ENCODE measurements at places on chromosomes 1 and 21.

- DNase-seq = no peak
Observed at GRCh38 chr1:214108097-214108446, 120.3 kb downstream of the PROX1 start.

DNA sequence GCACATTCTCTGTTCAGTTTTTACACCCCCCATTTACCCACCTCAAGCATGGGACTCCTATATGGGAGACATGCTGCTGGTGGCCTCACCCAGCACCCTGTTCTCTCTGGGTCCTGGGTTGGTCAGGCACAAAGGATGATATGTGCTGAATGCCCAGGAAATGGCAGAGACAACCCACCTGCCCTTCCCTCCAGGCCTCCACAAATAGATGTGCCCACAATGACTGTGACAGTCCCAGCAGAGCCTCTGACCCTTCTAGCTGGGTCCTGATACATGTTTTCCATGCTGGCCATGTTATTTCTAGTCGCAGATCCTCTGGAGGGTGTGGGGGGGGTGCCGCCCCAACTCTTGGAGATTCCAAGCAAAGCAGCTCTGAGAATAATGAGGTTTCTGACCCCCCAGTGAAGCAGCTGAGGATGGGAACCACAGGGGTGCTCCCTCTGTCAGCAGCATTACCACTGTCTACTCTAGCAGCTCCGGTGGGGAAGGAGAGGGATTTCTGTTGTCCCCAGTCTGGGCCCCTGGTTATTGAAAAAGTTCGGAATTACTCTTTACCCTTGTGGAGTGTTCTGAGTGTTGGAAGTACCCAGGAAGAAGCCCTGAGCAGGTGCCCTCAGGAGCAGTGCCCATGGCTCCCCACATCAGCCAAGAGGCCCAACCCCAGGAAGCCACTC is 1.2 kb upstream of the CCDC28B start:
- no peak for DNase-seq

GRCh38 chr1:40796939-40797667 is 13.5 kb downstream of the KCNQ4 start:
- no peak for DNase-seq

DNA sequence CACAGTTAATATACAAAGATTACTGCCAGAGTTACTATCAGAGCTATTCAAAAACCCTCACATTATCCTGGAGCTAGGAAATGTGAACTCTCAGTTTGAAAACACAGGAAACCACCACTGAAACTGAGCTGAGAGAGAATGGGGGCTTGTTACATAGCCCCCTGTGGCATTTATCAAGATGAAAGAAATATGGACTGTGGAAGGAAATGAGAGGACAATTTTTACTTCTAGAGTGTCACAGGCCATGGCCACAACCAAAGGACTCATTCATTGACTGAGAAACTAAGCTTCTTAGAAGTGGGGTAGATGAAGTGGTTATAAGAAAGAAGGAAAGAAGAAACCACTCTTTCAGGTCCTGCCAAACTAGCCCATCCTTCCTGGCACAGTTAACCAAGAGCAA is 25.3 kb downstream of the DSTYK start:
- no peak for DNase-seq

DNA sequence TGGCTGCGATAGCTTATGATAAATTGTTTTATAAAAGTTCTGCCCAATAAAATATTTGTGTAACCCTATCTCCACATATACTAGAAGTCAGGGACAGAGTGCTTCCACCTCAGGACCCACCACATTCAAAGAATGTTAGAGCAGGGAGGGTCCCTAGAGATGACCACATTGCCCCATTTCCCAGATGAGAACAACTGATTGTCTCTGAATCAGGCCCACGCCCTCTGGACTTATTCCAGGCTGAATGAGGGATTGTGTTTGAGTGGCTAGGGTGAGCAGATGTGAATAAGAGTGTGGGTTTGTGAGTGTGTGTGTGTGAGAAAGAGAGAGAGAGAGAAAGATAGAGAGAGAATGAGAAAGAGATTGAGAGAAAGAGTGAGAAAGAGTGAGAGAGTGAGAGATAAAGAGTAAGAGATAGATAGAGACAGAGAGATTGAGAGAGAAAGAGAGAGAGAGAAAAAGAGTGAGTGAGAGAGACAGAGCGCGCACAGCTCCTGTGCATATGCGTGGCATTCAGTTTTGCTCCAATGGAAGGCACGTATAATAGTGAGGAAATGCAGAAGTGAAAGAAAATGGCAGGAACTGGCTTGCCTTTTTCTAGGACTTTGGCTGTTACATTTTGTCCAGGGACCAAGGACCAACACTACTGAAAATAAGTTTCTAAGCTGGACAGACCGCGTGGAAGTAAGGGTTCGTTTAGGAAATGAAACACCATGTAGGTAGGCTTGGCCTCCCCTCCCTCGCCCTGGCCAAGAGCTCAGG is 94.1 kb downstream of the ABCA4 start:
- DNase-seq = no peak

GRCh38 chr1:231059566-231060193 is 19.6 kb upstream of the FAM89A start:
- DNase-seq = no peak

DNA sequence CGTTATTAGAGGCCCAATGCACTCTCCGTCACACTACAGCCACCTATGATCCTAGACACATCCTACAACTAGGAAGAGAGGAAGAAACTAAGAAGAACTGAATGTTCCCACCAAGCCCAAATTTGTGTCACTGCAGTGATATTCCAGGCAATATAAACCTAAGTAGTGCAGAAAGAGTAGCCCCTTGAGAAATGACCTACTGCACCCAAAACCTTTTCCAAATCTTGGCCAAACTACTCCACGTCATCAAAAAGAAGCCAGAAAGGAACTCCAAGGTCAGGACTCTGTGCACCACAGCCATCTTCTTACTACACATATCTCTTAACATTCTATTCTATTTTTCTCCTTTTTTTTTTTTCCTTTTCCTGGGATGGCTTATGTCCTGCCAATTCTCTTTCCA is 60.2 kb downstream of the ADAMTS1 start:
- no peak for DNase-seq

- DNase-seq = no peak
Observed at GRCh38 chr1:32992489-32993323, 28.1 kb upstream of the RNF19B start.

- DNase-seq = no peak
Observed at GRCh38 chr1:46288485-46289133, 14.8 kb downstream of the LRRC41 start.

- DNase-seq = no peak
Observed at GRCh38 chr21:32525282-32525681, 60.0 kb downstream of the TCP10L start.

Measured in T follicular helper cell (primary cell).